WERI-Rb-1 (cell line): ENCODE measurements at places on chromosomes 12 and 14.

DNA sequence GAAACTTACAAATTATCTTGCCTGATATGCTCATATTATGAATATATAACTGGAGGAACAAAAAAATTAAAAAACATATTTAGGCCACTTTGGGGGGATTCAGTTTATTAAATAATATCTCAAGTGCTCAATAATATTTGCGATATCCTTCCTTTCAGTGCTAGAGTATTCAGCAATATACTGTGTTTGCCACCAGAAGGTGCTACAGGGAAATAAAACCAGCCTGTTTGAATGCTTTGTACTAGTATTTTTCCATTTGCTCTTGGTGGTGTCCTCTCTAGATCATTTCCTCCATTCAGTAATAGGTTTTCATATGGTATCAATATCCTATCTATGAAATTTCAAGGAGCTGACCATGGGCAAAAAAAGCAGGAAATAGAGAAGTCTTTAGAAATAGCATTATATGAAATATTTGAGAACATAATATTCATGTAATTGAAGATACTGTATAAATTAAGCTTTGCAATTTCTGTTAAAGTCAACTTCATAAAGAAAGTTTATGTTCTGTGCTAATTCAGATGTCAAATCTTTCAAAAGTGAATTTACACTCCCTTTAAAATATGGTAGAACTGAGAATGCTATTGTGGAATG lies 106.2 kb upstream of the NAV3 start:
- peak; percentile 16 for DNase-seq

GRCh38 chr12:52347551-52348510 lies 19.4 kb downstream of the KRT85 start:
- peak; percentile 93 for DNase-seq

DNA sequence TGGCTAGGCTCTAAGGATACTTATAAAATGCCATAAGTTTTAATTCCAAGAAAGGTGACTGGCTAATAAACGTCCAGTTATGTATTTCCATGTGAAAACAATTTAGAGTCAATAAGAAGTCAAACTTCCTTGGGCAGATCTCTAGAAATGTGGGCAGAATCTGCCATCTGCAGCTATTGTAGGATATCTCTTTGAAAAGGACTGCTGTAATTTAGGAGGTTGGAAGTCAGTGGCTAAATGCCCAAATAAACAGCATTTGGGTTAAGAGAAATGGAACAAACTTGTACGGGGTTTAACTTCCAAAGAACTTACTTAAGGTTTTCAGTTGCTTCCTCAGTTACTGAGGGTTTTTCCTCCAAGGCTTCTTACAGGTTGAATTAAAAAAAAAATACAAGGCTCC lies 121.6 kb downstream of the FIGNL2 start:
- no peak for DNase-seq

- no peak for DNase-seq
Observed at GRCh38 chr12:32460638-32461037, 61.3 kb downstream of the FGD4 start.
